Activated CD4-positive, alpha-beta memory T cell treated with anti-CD3 and anti-CD28 coated beads for 36 hours (primary cell): ENCODE measurements at places on chromosomes 11 and 22. TPM values are rescaled to one million over a fixed set of nuclear protein-coding genes. Genes with fewer than 3 reads are reported as not detected.

Gene TMEM191C
- total RNA-seq = 0.78 TPM

Gene PATE2
- not detected for total RNA-seq

Gene CDCA5
- total RNA-seq = 112 TPM

Gene KRTAP5-9
- total RNA-seq = not detected

Gene UPK3A
- not detected for total RNA-seq

Gene PDE2A
- 0.29 TPM for total RNA-seq

Gene SLC37A2
- total RNA-seq = 0.93 TPM

Gene OSM
- total RNA-seq = 41.2 TPM

Gene MYOD1
- total RNA-seq = not detected

Gene KCNQ1OT1
- 0.19 TPM for total RNA-seq

Gene OR10G6
- not detected for total RNA-seq

Gene OR4D5
- total RNA-seq = not detected

Gene ASCL2
- 2.0 TPM for total RNA-seq

Gene ELMOD1
- 0.12 TPM for total RNA-seq

Gene NTM
- total RNA-seq = not detected

Gene ZBTB16
- total RNA-seq = 7.7 TPM

Gene WT1
- total RNA-seq = not detected
